ENCODE measurements at places on chromosomes 7 and 10. TPM values are rescaled to one million over a fixed set of nuclear protein-coding genes. Genes with fewer than 3 reads are reported as not detected.

GRCh38 chr10:26372513-26373354, 65.4 kb upstream of the APBB1IP start:
- no peak for DNase-seq

GRCh38 chr10:61986382-61986781, 84.9 kb downstream of the ARID5B start:
- no peak for DNase-seq

DNA sequence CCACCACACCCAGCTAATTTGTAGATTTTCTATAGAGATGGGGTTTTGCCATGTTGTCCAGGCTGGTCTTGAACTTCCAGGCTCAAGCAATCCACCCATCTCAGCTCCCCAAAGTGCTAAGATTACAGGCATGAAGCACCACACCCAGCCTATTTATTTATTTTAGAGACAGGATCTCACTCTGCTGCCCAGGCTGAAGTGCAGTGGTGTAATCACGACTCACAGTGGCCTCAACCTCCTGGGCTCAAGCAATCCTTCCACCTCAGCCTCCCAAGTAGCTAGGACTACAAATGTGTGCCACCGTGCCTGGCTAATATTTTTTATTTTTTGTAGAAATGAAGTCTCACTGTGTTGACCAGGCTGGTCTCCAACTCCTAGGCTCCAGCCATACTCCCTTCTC, 6.9 kb upstream of the FRAT2 start:
- DNase-seq: no peak

Gene KCNMA1
- total RNA-seq: 3.9 TPM

Gene ASB10
- not detected for total RNA-seq
